MV-4-11 (cell line): ENCODE measurements at places on chromosomes 4 and X.

GRCh38 chr4:40577588-40578253, 51.9 kb downstream of the RBM47 start:
- no peak for DNase-seq

DNA sequence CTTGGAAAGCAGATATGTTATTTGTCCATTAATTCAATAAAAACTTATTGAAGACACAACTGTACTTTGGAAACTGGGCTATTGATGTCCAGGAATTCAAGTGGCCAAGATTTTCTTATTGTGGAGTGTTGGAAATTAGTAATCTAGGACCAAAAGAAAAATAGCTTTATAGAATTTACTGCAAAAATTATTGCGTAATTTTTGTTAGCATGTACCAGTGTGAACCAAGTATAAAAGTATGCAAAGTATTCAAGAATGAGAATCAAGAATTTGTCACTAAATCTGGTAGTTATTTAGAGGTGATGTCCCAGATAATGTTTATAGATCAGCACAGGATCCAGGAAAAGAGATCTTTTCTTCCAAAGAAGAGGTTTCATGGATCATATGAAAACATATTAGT, 468.9 kb upstream of the CTSO start:
- DNase-seq = no peak

- DNase-seq = no peak
Measured at GRCh38 chrX:155052738-155053498, 18.0 kb downstream of the CMC4 start.

DNA sequence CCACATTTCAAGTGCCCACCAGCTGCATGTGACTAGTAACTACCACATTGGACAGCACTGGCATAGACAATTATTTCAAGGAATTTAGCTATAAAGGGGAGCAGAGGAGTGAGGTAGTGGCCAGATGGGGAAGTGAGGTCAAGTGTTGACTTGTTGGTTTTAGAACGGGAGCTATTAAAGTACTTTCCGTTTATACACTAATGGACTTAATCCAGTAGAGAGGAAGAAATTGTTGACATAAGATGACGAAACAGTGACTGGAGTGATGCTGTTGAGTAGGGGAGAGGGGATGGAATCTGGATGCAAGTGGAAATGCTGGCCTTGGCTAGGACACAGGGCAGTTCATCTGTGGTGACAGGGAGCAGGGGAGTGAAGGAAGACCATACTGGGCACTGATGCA, 154.4 kb downstream of the AMMECR1 start:
- peak; percentile 13 for DNase-seq

DNA sequence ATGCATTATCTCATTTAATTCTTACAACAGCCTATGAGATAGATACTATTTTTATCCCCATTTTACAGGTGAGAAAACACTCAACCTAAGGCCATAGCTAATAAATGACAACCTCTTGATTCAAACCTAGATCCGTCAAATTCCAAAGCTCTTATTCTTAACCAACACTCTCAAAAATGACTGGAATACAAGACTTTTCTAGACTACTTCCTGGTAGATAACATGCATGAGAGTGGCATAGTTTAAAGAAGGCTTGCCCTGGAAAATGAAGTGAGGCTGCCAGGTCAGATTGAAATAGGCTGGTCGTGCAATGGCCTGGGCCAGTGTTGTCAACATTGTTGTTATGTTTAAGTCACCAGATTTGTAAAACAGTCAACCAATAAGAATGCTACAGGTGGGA, 86.6 kb downstream of the DNAAF6 start:
- no peak for DNase-seq

DNA sequence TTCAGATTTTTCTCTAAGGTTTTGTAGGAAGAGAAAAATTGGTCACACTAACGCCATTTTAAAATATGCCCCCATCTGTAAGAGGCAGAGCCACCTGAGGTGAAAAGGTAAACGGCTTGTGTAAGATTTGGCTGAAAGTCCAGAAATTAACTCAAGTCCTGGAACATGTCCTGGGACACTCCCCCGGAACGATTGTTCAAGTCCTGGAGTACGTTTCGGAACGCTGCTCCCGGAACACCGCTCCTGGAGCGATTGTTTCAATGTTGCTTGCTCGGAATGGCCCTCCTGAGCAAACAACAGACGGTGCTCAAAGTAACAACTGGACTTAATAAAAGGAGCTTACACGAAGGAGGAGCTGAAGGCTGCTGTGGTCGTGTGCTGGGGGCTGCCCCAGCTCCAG, 796.5 kb upstream of the SLIT2 start:
- no peak for DNase-seq

- DNase-seq = peak; percentile 67
Measured at GRCh38 chr4:185205697-185206342, 2.0 kb upstream of the CFAP97 start.

DNA sequence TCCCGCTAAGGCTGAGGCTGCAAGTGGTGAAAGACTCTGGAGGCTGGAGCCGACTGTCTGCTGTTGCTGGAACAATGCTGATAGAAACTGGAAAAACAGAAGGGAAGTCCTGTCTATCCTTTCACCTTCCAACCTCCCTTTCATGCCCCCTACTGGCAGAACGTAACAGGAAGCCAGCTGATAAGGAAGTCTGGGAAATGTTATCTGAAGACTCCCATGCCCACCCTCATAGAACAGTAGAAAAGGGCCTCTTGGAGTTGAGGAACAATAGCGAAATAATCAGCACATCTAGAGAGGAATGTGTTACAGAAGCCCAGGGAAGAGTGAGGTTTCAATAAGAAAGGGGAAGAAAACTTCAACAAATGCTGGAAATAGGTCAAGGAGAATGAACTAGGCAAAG, 117.1 kb upstream of the DKK2 start:
- DNase-seq = peak; percentile 24

- peak; percentile 72 for DNase-seq
Measured at GRCh38 chrX:11540532-11541377, 125.0 kb downstream of the ARHGAP6 start.

DNA sequence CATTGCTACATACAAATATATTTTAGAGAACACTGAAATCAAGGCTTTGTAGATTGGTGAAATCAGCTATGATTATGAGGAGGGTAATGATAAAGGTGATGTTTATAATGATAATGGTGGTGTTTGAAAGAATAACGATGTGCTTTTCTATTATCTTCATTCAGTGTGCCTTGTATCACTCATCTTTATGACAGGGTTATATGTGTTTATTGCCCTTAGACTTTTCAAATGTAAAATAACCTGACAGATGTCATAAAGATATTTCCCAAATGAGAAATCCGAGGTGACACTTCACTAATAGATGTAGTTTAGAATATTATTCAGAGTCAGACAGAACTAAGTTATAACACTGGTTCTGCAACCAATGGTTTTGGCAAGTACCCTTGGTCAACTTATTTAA, 323.0 kb upstream of the SPANXN4 start:
- no peak for DNase-seq

GRCh38 chr4:138555584-138555983, 313.4 kb upstream of the SLC7A11 start:
- peak; percentile 76 for DNase-seq

GRCh38 chr4:128688846-128689437, 120.6 kb upstream of the JADE1 start:
- no peak for DNase-seq

- no peak for DNase-seq
Measured at GRCh38 chr4:168152837-168153500, 60.6 kb downstream of the ANXA10 start.

DNA sequence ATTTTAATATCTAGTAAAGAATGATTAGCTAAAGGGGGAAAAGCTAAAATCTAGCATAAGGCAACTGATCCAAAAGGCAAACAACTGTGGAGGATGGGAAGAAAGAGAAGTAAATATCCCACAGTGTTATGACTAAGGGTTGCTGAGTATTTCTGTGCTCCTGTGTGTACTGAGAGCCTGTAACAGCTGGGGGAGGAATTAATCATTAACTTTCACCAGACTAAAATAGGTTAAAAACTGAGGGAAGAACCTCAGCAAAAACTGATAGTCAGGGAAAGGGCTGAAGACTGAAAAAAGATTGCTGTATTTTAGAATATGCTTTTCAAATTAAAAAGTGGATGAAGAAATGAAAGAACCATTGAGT, 365.9 kb downstream of the CXXC4 start:
- no peak for DNase-seq

DNA sequence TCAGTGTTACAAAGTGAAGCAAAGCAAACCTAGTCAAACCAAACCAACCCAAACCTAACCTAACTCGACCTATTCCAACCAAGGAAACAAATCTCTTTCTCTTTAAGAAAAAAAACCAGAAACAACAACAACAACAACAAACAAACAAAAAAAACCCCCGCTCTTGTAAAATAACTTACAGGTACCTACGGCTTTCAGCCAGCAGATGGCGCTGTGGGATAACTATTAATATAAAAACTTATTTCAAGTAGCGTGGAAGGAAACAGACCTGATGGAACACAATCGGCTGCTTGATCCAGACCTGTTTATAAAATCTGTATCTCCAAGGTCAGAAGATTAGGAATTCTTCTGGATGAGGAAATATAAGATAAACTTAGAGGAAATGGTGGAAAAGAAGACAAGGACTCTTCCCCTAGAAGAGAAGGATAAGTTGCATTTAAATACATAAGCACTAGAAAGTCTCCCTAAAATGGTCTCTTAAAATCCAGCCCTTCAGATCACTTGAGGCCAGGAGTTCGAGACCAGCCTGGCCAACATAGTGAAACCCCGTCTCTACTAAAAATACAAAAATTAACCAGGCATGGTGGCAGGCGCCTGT, 34.4 kb upstream of the CDKL5 start:
- DNase-seq = peak; percentile 35

GRCh38 chr4:84378356-84378755, 120.7 kb downstream of the NKX6-1 start:
- DNase-seq = no peak

DNA sequence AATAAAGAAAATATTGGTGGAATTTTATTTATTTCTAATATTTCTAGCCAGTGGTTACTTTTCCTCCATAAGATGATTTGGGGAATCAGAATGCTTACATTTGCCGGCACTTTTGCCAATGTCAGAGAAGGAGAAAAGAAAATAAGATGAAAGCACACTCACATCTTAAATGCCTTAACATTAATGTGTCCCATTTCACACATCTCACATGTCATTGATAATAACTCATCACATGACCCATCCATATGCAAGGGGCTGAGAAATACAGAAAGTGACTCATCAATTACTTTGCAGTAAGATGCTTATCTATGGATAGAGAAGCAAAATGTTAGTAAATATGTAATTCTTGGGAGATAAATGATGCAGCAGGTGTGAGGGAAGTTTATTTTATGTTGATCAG, 1531.0 kb downstream of the PCDH7 start:
- no peak for DNase-seq

DNA sequence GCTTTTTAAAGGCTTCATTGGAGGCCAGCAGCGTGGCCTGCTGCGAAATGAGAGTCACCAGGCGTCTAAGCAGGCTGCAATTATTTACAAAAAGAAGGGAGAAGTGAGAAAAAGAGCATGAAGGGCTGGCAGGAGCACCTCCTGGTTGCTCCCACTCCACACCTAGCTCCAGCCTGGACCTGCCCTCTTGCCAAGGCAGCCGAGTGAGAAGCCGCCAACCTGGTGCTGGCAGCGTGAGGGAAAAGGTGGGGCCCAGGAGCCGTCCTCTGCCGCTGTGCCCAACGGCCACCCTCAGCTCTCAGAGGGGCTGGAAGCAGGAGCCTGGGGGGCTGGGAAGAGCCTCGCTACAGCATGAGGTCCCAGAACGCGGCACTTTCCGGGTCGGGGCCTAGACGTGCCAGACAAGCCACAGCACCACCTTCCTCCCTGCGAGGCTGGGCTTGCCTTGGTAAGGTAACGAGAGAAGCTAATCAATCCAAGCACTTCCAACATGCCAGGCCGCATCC, 16.3 kb downstream of the SLC6A8 start:
- DNase-seq = no peak

DNA sequence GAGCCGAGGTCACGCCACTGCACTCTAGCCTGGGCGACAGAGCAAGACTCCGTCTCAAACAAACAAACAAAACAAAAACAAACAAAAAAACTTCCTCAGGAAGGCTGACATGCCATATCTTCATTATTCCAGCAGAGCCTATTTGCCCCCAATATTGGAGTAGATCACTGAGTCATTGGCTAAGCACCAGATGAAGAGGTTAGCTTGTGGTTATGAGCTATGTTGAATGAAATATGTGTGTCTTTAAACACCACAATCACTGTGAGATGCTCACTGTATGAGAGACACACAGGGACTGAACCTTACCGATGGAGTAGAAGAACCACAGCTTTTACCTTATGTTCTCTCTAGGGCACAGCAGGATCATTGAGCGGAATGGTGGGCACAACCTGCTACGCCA, 122.1 kb upstream of the EOLA2 start:
- DNase-seq = no peak

- DNase-seq = peak; percentile 83
Measured at GRCh38 chr4:170758988-170759387, 669.2 kb upstream of the AADAT start.

- DNase-seq = no peak
Measured at GRCh38 chr4:108813261-108813660, 50.4 kb upstream of the ETNPPL start.

DNA sequence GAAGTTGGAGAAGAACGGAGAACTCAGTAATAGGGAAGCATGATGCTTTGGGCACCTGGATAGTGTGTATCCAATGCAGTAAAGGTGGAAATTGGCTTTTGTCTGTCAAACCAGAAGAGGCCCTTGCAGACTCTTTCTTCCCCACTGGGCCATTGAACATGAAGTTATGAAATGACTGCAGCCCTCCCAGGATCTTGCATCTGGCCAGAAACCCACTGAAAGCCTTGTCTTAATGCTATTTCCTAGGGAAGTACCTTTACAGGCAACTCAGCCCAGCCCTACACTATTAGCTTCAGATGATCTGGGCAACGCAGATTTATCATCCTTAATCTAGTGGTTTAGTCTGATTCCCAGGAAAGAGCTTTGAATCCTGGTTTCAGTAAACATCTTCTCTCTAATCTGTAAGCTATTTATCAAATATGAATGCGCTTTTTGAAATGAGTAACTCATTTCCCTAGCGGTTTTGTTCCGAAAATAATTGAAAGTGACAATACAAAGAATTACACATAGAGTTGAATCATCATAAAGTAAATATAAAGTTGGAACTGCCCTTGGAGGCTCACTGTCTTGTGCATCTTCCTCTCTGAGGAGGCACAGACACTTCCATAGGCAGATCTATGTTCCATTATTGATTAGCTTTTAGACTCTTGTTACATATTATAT, 464.1 kb downstream of the IDS start:
- no peak for DNase-seq

DNA sequence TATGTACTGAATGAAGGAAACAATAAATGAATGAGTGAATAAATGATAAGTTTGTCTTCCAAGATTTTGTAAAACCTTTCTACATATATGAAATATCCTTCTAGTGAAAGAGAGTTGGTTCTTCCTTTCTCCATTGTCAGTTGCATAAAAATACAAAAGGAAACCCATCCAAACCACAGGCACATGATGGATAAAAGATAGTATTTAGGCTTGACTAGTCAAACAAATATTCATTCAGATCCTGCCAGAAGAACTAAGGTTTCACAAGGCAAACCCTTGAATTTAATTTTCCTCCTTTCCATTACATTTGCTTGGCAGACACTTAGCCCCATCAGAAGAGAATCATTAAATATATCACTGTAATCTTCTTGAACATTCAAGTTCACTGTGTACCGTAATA, 208.4 kb downstream of the COL25A1 start:
- no peak for DNase-seq
